ENCODE measurements at places on chromosomes 13 and 19. TPM values are rescaled to one million over a fixed set of nuclear protein-coding genes. Genes with fewer than 3 reads are reported as not detected.
A peak's percentile ranks its signal among the peaks of the same experiment; 100 is the strongest.

GRCh38 chr13:51630288-51630615 lies 46.0 kb downstream of the WDFY2 start:
- no peaks in the 10 kb centered on the region for H3K27me3 ChIP-seq
- no peak for DNase-seq
- peaks cover 42% of the 10 kb centered on the region for H3K4me1 ChIP-seq
- H3K36me3 ChIP-seq = no peaks in the 10 kb centered on the region

- H3K4me1 ChIP-seq = no peaks in the 10 kb centered on the region
- H3K27me3 ChIP-seq = peaks cover 12% of the 10 kb centered on the region
- H3K27ac ChIP-seq = no peak overlapping the region
- DNase-seq = no peak
- H3K36me3 ChIP-seq = no peaks in the 10 kb centered on the region
These were observed 11.8 kb downstream of the PALM start for GRCh38 chr19:720345-721160.

The LHB gene
- total RNA-seq = 0.39 TPM

The ACTMAP gene
- total RNA-seq = 18.0 TPM

DNA sequence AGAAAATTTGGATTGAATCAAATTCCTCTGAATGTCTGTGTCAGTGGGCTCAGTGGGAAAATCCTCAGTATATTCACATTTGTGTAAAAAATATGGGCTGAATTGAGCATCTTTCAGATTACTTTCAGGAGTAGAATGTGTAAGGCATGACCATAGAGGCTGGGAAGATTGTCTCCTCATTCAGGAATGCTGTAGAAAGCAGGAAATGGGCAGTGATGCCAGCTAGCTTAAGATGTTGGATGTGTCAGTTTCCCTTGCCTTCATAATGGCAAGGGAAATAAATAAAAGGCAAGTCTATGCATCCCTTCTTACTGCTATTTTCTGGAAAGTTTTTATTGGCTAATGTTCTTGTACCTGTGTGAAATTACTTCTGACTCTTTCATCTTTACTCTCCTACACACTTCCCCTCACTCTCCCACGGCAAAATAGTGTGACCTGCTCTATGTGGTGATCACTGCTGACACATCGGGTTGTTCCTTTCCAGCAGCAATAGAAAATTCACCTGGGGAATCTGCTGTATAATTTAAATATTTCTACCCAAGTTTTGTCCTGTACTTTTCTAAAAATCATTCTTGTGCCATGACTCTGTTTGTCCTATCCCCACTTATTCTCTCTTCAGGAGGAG lies 103.2 kb downstream of the LMO7 start:
- H3K4me3 ChIP-seq = no peak overlapping the region
- H3K4me1 ChIP-seq = peaks cover 16% of the 10 kb centered on the region

- H3K36me3 ChIP-seq = peaks cover 44% of the 10 kb centered on the region
- H3K4me3 ChIP-seq = no peak overlapping the region
- peaks cover 30% of the 10 kb centered on the region for H3K4me1 ChIP-seq
- H3K27me3 ChIP-seq = no peaks in the 10 kb centered on the region
- no peak overlapping the region for H3K27ac ChIP-seq
- DNase-seq = no peak
These were observed 7.8 kb upstream of the C19orf84 start for GRCh38 chr19:51398096-51398704.

DNA sequence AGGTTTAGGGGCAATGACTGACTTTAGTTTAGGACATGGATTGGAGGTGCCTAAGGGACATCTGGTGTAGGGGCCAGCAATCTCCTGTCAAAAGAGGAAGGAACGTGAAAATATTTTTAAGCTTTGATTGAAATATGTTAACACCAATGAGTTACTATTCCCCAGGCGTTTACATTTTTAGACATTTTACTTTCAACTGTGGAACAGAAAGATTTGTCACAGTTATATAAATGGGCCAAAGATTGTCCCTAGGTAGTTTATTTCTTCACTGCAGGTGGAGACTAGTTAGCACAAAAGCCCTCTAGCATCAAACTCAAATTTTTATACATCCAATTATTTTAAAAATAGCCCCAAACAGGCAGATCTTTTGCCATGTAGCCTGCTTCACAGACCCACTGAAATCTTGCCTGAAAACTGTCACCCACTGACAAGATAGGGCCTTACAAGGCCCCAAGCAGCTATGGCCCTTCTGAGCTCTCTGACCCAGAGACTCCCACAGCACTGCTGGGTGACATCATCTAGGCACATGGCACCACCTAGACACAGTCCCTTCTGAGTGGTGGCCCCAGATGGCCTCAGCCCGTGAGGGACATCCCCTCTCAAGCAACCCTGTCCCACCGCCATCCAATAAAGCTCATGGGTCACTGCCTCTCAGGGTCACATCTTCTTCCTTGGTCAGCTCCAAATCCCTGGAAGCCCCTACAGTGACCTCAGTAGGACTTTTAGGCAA lies 64.8 kb upstream of the DOCK9 start:
- peaks cover 7% of the 10 kb centered on the region for H3K36me3 ChIP-seq
- H3K27me3 ChIP-seq = no peaks in the 10 kb centered on the region
- no peak for DNase-seq
- no peak overlapping the region for H3K4me3 ChIP-seq
- H3K27ac ChIP-seq = peak overlapping the region; percentile 49
- H3K4me1 ChIP-seq = peaks cover 83% of the 10 kb centered on the region

DNA sequence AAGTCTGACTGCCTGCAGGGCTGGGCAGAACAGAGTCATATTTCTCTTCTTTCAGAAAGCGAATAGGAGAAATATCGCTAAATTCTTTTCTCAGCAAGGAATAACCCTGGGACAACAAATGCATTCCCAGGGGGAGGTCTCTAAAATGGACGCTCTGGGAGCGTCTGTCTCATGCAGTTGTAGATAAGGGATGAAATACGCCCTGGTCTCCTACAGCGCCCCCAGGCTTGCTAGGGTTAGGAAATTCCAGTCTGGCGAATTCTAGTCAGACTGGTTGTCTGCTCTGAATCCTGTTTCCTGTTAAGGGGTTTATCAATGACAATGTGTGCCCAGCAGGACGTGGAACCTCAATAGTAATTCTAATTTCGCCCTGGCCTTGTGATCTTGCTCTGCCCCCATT lies 1214.1 kb downstream of the DIAPH3 start:
- H3K4me3 ChIP-seq = no peak overlapping the region
- H3K27ac ChIP-seq = no peak overlapping the region
- H3K27me3 ChIP-seq = no peaks in the 10 kb centered on the region
- no peak for DNase-seq

DNA sequence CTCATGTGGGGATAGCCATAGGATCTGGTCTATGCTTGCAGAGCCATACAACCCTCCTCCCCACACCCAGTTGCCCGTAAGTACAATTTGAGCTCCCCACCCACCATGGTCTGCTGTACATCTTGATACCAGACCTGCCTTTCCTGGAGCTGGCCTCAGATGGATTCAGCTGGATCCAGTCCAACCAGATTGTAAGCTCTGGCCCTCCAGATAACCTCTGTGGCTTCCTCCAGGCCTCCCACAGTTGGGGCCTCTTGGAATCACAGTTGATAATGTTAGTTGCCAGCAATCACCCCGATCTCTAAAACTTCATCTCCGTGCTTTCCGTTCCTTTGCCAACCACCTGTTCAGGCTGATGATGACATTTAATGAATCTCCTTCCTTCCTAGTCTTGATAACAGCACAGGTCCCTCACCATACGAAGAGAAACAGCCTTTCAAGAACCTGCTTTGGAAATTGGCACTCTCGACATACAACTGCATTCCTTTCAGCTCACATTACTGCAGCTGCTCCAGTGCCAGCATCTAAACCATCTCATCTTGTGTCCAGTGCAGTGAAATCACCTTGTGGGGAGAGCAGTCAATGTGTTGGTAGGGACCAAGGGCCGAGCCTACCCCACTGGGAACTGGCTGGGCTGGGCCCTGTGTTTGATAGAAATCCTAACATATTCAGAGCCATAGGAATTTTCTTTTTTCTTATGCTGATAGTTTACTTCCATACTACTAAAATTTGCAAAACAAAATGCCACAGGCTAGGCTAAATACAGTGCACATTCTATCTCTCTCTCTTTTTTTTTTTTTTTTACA lies 15.1 kb upstream of the FOXO1 start:
- peak overlapping the region; percentile 6 for H3K27ac ChIP-seq
- no peaks in the 10 kb centered on the region for H3K27me3 ChIP-seq
- H3K4me1 ChIP-seq = peaks cover 16% of the 10 kb centered on the region
- DNase-seq = no peak

- peaks cover 36% of the 10 kb centered on the region for H3K36me3 ChIP-seq
- H3K27ac ChIP-seq = peak overlapping the region; percentile 88
- no peak for DNase-seq
- H3K4me3 ChIP-seq = peak overlapping the region; percentile 24
- H3K4me1 ChIP-seq = peaks cover 78% of the 10 kb centered on the region
These were observed 3.3 kb upstream of the GPR183 start for GRCh38 chr13:99310382-99311031.

The SUPT20H gene
- total RNA-seq = 67.2 TPM

The ZNF121 gene
- total RNA-seq = 71.4 TPM

- no peak overlapping the region for H3K27ac ChIP-seq
- H3K36me3 ChIP-seq = no peaks in the 10 kb centered on the region
- peaks cover 3% of the 10 kb centered on the region for H3K27me3 ChIP-seq
- H3K4me1 ChIP-seq = peaks cover 4% of the 10 kb centered on the region
These were observed 320.3 kb downstream of the SHISA2 start for GRCh38 chr13:25731536-25731935.

DNA sequence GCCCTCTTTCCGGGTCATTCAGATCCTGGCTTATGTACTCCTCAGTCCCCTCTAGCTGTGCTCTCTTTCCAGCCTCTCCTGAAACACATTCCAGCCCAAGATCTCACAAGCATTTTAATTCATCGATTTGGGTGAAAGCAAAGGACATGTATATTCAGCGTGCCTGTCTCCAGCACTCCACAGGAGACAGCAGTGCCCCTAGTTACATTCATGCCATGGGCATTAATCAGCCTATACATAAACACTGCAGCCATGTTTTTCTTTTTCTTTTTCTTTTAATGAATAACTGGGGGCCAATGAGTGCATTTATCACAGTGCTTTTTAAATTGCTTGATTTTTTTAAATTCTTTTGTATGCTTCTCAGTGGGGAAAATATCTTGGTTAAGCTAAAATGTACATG lies 199.1 kb downstream of the DCT start:
- H3K4me3 ChIP-seq = no peak overlapping the region
- no peaks in the 10 kb centered on the region for H3K4me1 ChIP-seq
- DNase-seq = no peak
- H3K36me3 ChIP-seq = no peaks in the 10 kb centered on the region
- no peak overlapping the region for H3K27ac ChIP-seq

DNA sequence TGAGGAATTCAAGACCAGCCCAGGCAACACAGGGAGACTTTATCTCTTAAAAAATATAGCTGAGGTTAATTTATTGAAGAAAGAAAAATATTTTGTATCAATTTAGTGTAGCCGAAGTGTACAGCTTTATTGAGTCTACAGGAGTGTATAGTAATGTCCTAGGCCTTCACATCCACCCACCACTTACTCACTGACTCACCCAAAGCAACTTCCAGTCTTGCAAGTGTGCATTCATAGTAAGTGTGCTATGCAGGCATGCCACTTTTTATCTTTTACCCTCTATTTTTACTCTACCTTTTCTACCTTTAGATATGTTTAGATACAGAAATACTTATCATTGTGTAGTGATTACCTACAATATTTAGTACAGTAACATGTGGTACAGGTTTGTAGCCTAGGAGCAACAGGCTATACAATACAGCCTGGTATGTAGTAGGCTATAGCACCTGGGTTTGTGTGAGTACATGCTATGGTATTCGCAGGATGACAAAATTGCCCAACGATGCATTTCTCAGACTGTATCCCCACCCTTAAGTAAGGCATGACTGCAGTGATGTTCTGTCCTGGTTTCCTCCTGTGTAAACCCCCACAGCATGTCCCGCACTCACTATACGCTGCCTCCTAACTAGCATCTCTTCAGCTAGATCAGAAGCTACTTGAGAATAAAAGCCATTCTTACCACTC lies 15.3 kb upstream of the ATP12A start:
- peaks cover 4% of the 10 kb centered on the region for H3K4me1 ChIP-seq
- no peaks in the 10 kb centered on the region for H3K36me3 ChIP-seq
- no peak for DNase-seq
- no peak overlapping the region for H3K27ac ChIP-seq

DNA sequence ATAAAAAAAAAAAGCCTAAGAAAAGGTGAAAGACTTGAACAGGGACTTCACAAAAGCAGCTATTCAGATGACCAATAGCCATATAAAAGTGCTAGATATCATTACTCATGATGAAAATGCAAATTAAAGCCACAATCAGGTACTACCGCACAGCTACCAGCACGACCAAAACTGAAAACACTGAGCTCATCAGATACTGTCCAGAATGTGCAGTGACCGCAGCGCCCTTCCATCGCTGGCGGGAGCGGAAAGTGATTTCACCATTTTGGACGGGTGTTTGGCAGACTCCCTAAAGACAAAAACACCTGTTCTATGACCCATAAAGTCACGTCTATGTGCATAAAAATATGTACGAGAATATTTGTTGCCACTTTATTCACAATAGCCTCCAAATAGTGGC lies 60.7 kb downstream of the SLC6A16 start:
- peaks cover 18% of the 10 kb centered on the region for H3K27me3 ChIP-seq
- H3K4me1 ChIP-seq = no peaks in the 10 kb centered on the region
- no peak for DNase-seq
- no peak overlapping the region for H3K27ac ChIP-seq
- H3K4me3 ChIP-seq = no peak overlapping the region
- H3K36me3 ChIP-seq = no peaks in the 10 kb centered on the region

DNA sequence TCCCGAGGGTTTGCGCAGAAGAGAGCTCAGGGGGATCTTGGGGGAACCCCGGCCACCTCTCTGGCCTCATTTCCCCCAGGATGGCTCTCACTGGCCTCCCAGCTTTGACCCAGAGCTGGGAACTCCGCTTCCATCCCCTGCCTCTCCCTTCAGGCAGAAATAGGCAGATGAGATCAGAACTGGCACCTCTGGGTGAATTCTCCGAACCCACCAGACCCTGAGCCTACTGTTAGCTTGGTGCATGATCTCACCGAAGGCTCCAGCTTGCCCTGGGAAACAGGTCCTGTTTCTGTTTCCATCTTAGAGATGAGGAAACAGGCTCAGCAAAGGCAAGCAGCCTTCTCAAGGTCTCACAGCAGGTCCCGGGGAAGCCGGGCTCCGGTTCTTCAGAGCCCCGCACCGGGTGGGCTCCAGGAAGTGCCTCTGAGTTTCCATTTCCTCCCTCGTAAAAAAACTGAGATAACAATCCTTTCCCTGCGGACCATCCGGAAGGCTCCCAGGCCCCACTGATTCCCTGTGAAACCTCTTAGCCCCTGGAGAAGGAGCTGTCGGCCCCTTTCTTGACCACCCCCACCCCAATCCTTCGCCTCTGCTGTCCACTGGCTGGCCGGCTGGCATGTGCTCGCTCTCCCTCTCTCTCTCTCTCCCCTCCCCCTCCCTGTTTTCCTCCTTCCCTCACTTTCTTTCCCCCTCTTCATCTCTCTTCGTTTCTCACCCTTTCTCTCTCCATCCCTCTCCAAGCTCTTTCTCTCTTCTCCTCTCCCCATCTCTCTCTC lies 2.1 kb downstream of the NECTIN2 start:
- peak; percentile 14 for DNase-seq
- peaks cover 21% of the 10 kb centered on the region for H3K27me3 ChIP-seq
- H3K27ac ChIP-seq = no peak overlapping the region
- H3K36me3 ChIP-seq = no peaks in the 10 kb centered on the region

GRCh38 chr19:36524617-36525016 lies 3.5 kb downstream of the ZNF260 start:
- no peaks in the 10 kb centered on the region for H3K27me3 ChIP-seq
- no peak overlapping the region for H3K4me3 ChIP-seq
- H3K27ac ChIP-seq = no peak overlapping the region
